ENCODE measurements at places on chromosomes 3 and 15. TPM values are rescaled to one million over a fixed set of nuclear protein-coding genes. Genes with fewer than 3 reads are reported as not detected.
A peak's percentile ranks its signal among the peaks of the same experiment; 100 is the strongest.

Gene HRG
- not detected for total RNA-seq

Gene PLA2G4D
- not detected for total RNA-seq

Gene LRRC34
- 5.9 TPM for total RNA-seq

Gene SERPINI1
- 13.5 TPM for total RNA-seq

Gene FHIT
- 4.9 TPM for total RNA-seq

Gene SPTBN5
- 5.5 TPM for total RNA-seq

GRCh38 chr3:61938878-61939549, 377.6 kb downstream of the PTPRG start:
- H3K36me3 ChIP-seq = no peaks in the 10 kb centered on the region
- no peak overlapping the region for H3K27ac ChIP-seq
- H3K4me3 ChIP-seq = no peak overlapping the region
- no peak for DNase-seq

DNA sequence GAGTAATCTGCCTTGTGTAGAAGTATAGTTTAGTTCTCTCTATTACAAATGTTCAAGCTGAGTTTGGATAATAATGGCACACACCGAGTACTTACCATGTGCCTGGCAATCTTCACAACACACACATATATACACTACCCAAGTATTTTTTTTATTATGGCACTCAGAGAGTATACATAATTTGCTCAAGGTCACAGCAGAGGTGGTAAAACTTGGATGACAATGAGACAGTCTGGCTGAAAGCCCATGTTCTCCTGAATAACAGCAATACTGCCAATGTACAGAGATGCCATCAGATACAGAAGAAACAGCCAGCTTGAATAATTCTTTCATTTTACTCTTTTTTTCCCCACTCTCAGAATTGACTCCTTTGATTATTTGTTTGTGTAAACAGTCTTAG, 460.0 kb downstream of the CNTN6 start:
- H3K36me3 ChIP-seq = no peaks in the 10 kb centered on the region
- H3K27ac ChIP-seq = no peak overlapping the region
- no peak overlapping the region for H3K4me3 ChIP-seq
- DNase-seq = no peak
- H3K4me1 ChIP-seq = no peaks in the 10 kb centered on the region
- no peaks in the 10 kb centered on the region for H3K27me3 ChIP-seq

GRCh38 chr15:39640665-39641064, 59.8 kb downstream of the THBS1 start:
- H3K36me3 ChIP-seq = no peaks in the 10 kb centered on the region
- H3K27me3 ChIP-seq = no peaks in the 10 kb centered on the region
- DNase-seq = no peak
- no peak overlapping the region for H3K27ac ChIP-seq
- H3K4me3 ChIP-seq = no peak overlapping the region
- H3K4me1 ChIP-seq = peaks cover 5% of the 10 kb centered on the region

- H3K4me3 ChIP-seq = no peak overlapping the region
- no peaks in the 10 kb centered on the region for H3K36me3 ChIP-seq
- H3K4me1 ChIP-seq = no peaks in the 10 kb centered on the region
- DNase-seq = no peak
- no peak overlapping the region for H3K27ac ChIP-seq
- H3K27me3 ChIP-seq = no peaks in the 10 kb centered on the region
These were observed 7.0 kb downstream of the USP8 start for GRCh38 chr15:50431204-50431603.

DNA sequence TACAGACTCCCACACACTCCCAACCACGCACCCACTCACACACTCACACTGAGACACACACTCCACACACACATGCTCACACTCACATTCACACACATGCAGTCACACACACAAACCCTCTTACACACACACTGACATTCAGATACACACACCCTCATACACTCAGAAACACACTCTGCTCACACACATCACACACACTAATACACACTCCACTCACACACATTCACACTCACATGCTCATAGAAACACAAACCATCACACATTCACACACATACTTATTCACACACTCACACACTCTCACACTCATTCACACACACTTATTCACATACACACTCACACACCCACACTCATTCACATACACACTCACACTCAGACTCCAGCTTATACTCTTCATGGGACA, 509.3 kb downstream of the OCA2 start:
- H3K27ac ChIP-seq = no peak overlapping the region
- no peak for DNase-seq
- no peaks in the 10 kb centered on the region for H3K4me1 ChIP-seq
- no peaks in the 10 kb centered on the region for H3K36me3 ChIP-seq

GRCh38 chr15:35306361-35306981, 221.4 kb upstream of the NANOGP8 start:
- DNase-seq = no peak
- H3K4me3 ChIP-seq = no peak overlapping the region
- no peaks in the 10 kb centered on the region for H3K36me3 ChIP-seq
- H3K27me3 ChIP-seq = no peaks in the 10 kb centered on the region
- peaks cover 4% of the 10 kb centered on the region for H3K4me1 ChIP-seq

DNA sequence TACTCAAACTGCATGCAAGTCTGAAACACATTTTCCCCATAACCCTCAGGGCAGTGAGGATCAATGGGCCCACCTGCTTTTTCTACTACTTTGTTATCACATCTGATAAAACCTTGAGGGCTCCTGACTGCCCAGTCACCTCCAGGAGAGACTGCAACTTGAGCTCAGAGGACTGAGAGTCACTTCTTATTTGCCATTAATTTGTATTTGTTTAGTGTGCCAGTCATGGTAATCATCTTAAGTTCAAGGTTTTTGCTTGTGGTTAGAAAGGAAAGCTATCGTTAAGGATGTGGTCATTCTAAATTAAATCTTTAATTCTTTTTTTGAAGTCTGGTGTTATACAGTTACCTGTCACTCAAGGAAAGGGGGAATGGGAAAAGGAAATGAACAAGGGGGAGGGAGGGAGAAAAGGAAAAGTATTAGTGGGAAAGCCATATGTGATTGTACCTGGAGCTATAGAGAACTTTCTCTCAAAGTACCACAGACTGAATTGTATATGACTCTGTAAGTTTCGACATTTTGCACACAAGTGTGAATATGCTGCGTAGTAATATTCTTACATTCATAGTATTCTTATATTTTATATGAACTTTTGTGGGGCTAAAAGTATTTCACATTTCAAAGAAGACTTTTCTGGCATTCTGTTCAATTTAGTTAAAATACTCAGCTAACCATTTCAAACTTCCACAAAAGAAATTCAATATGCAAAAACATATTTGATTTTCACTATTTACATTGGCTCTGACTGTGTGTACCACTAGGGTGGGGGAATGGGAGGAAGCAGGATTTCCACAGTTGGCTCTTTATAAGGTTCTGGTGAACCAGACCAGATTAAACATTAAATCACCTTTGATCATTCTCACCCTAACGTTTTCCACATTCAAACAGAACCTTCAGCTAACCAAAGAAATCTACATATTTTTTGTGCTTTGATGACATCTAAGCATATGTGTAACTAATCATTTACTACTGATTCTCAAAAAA, 166.5 kb upstream of the ATP11B start:
- no peaks in the 10 kb centered on the region for H3K36me3 ChIP-seq
- H3K4me1 ChIP-seq = no peaks in the 10 kb centered on the region
- H3K4me3 ChIP-seq = no peak overlapping the region
- no peaks in the 10 kb centered on the region for H3K27me3 ChIP-seq
- H3K27ac ChIP-seq = no peak overlapping the region

GRCh38 chr3:63986831-63987230, 36.5 kb downstream of the PSMD6 start:
- H3K27me3 ChIP-seq = no peaks in the 10 kb centered on the region
- H3K4me1 ChIP-seq = no peaks in the 10 kb centered on the region
- no peak for DNase-seq
- peaks cover 11% of the 10 kb centered on the region for H3K36me3 ChIP-seq

GRCh38 chr3:86740751-86741150, 250.2 kb downstream of the VGLL3 start:
- no peaks in the 10 kb centered on the region for H3K4me1 ChIP-seq
- H3K4me3 ChIP-seq = no peak overlapping the region
- no peak overlapping the region for H3K27ac ChIP-seq
- H3K27me3 ChIP-seq = no peaks in the 10 kb centered on the region
- no peak for DNase-seq
- no peaks in the 10 kb centered on the region for H3K36me3 ChIP-seq

DNA sequence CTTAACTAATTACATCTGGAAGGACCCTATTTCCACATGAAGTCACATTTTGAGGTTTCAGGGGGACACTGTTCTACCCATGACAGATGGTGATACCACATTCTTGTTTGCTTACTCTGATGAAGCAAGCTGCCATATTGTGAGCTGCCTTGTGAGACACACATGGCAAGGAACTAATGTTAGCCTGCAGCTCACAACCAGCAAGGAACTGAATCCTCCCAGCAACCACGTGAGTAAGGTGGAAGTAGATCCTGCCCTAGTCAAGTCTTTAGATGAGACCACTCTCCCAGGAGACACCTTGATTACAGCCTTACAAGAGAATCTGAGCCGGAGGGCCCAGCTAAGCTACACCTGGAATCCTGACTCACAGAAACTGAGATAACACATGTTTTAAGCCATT, 160.1 kb downstream of the PDE8A start:
- DNase-seq = no peak
- H3K27me3 ChIP-seq = no peaks in the 10 kb centered on the region
- H3K36me3 ChIP-seq = peaks cover 8% of the 10 kb centered on the region
- H3K4me1 ChIP-seq = peaks cover 4% of the 10 kb centered on the region

GRCh38 chr3:128322030-128323022, 144.4 kb downstream of the DNAJB8 start:
- peak; percentile 79 for DNase-seq
- peaks cover 3% of the 10 kb centered on the region for H3K36me3 ChIP-seq
- no peaks in the 10 kb centered on the region for H3K27me3 ChIP-seq
- no peak overlapping the region for H3K27ac ChIP-seq

GRCh38 chr3:169455472-169455871, 208.0 kb downstream of the MECOM start:
- H3K27me3 ChIP-seq = no peaks in the 10 kb centered on the region
- DNase-seq = no peak
- H3K4me1 ChIP-seq = no peaks in the 10 kb centered on the region
- H3K36me3 ChIP-seq = no peaks in the 10 kb centered on the region

- H3K27ac ChIP-seq = no peak overlapping the region
- H3K36me3 ChIP-seq = peaks cover 10% of the 10 kb centered on the region
- no peaks in the 10 kb centered on the region for H3K4me1 ChIP-seq
- H3K4me3 ChIP-seq = no peak overlapping the region
- H3K27me3 ChIP-seq = no peaks in the 10 kb centered on the region
- no peak for DNase-seq
These were observed 16.3 kb downstream of the VPS39 start for GRCh38 chr15:42191610-42192346.

DNA sequence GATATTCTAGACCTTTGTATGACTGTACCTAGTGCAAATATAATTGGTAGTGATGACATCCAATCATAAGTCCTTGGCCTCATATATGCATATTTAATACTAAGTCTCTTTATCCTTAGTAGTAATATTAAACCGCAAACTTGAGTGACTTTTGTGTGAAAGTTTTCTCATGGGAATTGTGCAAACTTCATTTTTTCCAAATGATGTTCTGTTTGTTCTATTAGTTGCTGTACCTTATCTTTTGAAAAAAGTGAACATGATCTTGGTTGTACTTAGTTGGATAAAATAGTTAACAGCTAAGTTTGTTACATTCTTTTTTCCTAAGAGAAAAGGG, 43.2 kb downstream of the TMEM45A start:
- no peaks in the 10 kb centered on the region for H3K4me1 ChIP-seq
- H3K36me3 ChIP-seq = peaks cover 3% of the 10 kb centered on the region
- no peak overlapping the region for H3K4me3 ChIP-seq
- no peak for DNase-seq

GRCh38 chr3:113247675-113248458, 36.5 kb downstream of the BOC start:
- H3K4me1 ChIP-seq = no peaks in the 10 kb centered on the region
- no peak overlapping the region for H3K4me3 ChIP-seq
- H3K27me3 ChIP-seq = no peaks in the 10 kb centered on the region

DNA sequence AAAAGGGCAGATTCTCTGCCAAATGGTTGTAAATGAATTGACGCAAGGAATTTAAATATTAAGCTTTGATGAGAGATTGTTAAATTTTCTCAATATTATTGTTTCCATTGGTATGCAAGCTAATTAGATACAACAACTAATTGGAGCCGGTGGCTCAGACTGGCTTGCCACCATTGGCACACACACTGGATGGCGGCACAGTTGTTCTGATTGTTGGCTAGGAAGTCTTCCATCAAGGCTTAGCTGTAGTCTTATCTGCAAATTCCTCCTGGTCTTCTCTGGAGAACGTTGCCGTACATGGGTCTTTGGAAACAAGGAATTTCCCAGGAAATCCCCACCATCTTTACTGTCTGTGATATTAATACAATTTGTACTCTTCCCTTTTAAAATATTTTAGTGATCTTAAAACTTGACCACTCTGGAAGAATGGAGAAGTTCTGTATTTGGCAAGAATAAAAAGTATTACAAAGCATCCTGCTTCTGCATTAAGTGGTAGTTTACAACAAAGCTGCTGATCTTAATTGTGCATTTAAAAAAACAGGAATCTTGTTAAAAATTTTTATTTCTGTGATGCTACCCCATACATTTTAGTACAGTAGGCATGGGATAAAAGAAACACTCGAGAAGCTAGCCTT, 126.5 kb downstream of the UBE2E2 start:
- H3K36me3 ChIP-seq = no peaks in the 10 kb centered on the region
- no peaks in the 10 kb centered on the region for H3K27me3 ChIP-seq
- no peak overlapping the region for H3K27ac ChIP-seq
- no peak overlapping the region for H3K4me3 ChIP-seq
- H3K4me1 ChIP-seq = no peaks in the 10 kb centered on the region

DNA sequence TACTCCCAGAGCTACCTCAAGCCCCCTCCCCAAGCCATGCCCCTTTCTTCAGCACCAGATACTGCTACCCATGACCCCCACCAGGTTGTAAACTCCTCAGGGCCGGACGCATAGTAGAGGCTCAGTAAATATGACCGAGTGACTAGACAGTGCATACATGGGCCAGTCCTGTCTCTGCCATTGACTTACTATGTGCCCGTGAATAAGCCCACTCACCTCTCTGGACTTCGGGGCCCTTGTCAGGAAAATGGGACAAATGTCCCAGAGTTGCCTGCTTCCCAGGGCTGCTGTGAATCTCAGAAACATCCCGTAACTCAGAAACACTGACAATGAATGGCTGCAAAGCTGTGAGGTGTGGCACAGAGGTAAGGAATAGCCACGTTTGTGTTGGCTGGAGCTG, 48.2 kb upstream of the FGD5 start:
- H3K4me1 ChIP-seq = no peaks in the 10 kb centered on the region
- no peaks in the 10 kb centered on the region for H3K27me3 ChIP-seq

DNA sequence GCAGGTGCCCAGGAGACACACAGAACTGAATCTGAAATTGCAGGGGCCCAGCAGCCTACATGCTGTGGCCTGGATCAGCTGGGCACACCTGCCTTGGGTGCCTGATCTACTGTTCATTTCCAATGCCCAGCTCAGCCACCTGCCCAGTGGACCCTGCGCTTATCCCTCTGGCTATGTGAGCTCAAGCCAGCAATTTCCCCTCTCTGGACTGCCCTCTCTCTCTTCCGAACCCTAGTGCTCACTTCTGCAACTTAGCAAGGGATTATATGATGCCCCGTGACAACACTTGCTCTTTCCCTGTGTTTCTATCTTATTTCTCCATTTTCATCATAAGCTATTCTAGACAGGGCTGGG, 276.0 kb downstream of the UACA start:
- H3K27ac ChIP-seq = no peak overlapping the region
- no peak overlapping the region for H3K4me3 ChIP-seq
- H3K27me3 ChIP-seq = no peaks in the 10 kb centered on the region
- peak; percentile 46 for DNase-seq

GRCh38 chr3:19644405-19644804, 289.6 kb downstream of the EFHB start:
- no peaks in the 10 kb centered on the region for H3K4me1 ChIP-seq
- no peaks in the 10 kb centered on the region for H3K27me3 ChIP-seq
- H3K27ac ChIP-seq = no peak overlapping the region
- no peak overlapping the region for H3K4me3 ChIP-seq
- no peak for DNase-seq
